Cardiac muscle cell (in vitro differentiated cells and primary cell): ENCODE measurements at places on chromosomes 2 and 18.
A peak's percentile ranks its signal among the peaks of the same experiment; 100 is the strongest.

- DNase-seq, result peak; percentile 95
These were observed 756 bp upstream of the OST4 start for GRCh38 chr2:27071990-27072830.

DNA sequence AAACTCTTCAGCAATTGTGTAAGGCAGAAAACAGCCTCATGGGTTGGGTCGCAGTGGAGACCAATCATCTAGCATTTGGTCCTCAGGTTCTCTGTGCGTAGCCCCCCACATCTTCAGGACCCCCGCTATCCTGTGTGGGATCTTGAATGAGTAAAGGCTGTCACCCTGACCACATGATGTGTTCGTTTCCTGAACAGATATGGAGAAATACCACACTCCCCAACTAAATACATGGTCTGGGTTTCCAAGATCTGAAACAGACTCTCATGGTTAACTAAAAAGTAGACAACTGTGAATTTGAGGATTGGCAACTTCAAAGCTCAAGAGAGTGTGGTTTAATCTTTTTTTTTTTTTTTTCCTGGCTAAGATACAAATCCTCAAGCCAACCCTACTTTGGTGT is 23.2 kb downstream of the DOCK10 start:
- no peak for DNase-seq

- peak; percentile 2 for DNase-seq
These were observed 26.5 kb downstream of the MDH1 start for GRCh38 chr2:63614983-63615945.

- no peak for DNase-seq
These were observed 28.5 kb upstream of the PGAP1 start for GRCh38 chr2:196955036-196955435.

DNA sequence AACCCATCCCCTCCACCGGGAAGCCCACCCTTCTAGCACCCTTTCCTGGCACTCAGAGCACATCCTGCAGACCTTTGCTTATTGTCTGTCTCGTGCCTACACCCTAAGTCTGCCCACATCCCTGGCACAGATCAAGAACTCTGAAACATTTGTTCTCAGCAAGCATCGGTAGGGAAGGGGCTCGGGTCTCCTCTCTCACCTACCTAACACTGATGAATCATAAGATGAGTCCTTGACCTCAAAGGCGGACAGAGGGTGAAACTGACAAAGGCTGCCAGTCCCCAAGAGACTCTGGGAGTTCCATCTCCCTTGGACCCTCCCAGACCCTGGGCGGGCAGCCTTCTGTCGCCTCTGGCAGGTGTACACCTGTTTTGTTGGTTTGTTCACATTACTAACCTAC is 9.3 kb downstream of the MAL start:
- no peak for DNase-seq

GRCh38 chr2:62431512-62431911 is 74.5 kb downstream of the TMEM17 start:
- no peak for DNase-seq

GRCh38 chr2:204849892-204850291 is 304.6 kb downstream of the PARD3B start:
- no peak for DNase-seq

DNA sequence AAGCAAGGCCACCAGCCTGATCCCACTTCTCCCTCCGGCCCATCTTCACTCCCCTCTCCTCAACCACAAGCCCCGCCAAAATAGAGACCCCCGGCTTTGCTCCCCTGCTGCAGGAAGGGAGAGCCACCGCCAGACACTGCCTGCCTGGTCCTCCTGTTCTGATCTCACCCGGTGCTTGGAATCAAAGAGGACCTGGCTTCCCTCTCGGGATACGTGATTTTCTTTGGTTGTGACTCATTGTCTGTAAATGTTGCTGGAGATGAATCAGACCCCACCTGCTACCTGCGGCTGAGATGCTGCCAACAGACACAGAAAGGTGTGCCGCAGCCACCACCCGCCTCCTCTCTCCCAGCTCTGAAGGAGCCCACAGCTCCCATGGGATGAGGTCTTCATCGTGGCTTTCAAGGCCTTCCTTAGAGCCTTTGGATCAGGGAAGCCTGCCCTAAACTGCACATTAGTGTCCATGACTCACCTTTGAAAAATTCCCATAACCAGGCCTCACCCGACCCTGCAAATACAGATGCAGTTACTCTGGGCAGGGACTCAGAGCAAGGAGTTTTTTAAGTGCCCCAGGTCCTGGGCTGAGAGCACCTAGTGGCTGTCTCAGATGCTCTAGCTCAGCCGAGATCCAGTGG is 79.4 kb upstream of the ZNF532 start:
- DNase-seq, result peak; percentile 75

DNA sequence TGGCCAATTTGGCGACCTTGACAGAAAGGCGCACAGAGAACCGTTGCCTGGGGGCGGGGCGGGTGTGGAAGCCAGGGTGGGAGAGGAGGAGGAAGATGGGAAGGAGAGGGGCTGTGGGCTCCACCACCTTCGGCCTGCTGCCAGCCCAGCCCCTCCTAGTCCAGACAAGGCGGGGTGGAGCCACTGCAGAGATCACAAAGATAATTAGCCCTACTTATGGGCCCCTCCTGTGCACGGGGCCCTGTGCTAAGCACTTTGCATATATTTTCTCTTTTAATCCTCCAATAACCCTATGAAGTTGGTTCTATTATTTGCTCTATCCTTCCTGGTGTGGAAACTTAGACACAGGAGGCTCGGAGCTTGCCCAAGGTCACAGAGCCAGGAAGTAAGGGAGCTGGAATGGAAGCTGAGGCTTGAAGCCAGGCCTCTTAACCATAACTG is 13.7 kb upstream of the ECEL1 start:
- no peak for DNase-seq

GRCh38 chr2:28613186-28613585 is 117.3 kb downstream of the PLB1 start:
- DNase-seq, result no peak

DNA sequence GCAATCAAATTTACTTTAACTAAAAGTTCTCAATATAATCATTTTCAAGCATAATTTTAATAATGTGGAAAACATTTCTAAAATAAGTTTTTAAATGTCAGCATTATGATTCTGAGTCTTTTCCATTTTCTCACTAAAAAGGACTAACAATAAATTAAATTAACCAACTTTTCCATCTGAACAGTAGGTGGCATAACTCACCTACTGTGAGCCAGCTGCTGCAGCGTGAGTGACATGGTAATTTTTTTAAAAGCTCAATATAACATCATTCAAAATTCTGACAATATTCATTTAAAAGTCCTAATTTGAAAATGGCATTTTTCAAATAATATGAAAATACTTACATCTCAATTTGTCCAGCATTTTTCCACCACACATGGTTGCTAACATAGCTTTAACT is 66.5 kb downstream of the DTNB start:
- peak; percentile 10 for DNase-seq

GRCh38 chr2:63763391-63763941 is 78.2 kb upstream of the UGP2 start:
- DNase-seq, result peak; percentile 15

DNA sequence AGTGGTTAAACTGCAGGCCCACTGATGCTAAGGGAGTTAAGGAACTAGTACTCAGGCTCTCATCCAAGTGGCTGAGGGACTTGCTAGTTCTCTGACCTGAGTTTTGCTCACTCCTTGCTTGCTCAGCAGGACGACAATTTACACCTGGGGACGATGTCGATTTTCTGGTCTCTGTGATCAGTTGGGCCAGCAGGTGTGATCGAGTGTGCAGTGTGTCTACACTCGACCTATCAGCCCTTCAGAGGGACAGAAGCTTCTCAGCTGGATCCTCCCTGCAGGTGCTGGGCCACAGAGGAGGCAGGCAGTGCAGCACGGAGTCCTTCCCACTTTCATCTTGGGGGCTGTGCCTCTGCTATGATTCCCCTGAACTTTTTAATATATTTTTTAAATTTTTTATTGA is 71.5 kb downstream of the KCNS3 start:
- no peak for DNase-seq

GRCh38 chr2:236772220-236772837 is 202.7 kb downstream of the ACKR3 start:
- no peak for DNase-seq

- no peak for DNase-seq
These were observed 1.4 kb upstream of the ATP8B1 start for GRCh38 chr18:57804557-57804956.

DNA sequence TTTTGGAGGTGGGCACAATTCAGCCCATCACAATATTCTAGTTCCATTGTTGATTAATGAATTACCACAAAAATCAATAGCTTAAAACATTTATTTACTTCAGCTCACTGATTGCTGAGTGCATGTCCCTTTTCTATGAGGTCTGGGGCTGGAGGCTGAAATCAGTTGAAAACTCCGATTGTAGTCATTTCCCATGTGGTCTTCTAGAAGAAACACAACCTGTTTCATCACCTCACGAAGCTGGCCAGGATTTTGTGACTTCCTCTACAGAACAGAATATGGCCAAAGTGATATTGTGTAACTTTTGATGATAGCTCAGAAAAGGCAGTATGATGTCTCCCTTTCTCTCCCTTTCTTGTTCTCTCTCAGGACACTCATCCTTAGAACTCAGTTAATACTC is 44.1 kb upstream of the CYRIA start:
- no peak for DNase-seq

GRCh38 chr18:77366067-77366719 is 116.5 kb downstream of the GALR1 start:
- no peak for DNase-seq

GRCh38 chr2:216776066-216776850 is 80.9 kb upstream of the IGFBP5 start:
- DNase-seq, result no peak

- DNase-seq, result no peak
These were observed 108.1 kb downstream of the AQP4 start for GRCh38 chr18:26757263-26758019.

DNA sequence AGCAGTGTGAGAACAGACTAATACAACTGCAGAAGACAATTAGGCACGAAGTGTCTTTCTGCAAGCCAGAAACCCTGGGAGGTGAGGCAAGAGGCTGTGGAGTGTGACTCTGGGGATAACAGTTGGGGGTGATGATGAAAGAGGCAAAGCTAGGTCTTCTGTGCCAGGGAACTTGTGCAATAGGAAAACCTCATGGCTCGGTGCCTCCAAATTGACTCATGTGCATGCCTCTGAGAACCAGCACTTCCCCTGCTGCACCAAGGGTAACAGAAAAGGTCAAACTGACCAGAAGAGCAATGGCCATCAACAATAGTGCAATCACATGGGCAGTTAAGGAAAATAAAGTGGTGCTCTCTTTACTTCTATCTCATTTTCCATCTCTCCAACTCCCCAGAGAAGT is 136.4 kb downstream of the SCG2 start:
- peak; percentile 99 for DNase-seq

DNA sequence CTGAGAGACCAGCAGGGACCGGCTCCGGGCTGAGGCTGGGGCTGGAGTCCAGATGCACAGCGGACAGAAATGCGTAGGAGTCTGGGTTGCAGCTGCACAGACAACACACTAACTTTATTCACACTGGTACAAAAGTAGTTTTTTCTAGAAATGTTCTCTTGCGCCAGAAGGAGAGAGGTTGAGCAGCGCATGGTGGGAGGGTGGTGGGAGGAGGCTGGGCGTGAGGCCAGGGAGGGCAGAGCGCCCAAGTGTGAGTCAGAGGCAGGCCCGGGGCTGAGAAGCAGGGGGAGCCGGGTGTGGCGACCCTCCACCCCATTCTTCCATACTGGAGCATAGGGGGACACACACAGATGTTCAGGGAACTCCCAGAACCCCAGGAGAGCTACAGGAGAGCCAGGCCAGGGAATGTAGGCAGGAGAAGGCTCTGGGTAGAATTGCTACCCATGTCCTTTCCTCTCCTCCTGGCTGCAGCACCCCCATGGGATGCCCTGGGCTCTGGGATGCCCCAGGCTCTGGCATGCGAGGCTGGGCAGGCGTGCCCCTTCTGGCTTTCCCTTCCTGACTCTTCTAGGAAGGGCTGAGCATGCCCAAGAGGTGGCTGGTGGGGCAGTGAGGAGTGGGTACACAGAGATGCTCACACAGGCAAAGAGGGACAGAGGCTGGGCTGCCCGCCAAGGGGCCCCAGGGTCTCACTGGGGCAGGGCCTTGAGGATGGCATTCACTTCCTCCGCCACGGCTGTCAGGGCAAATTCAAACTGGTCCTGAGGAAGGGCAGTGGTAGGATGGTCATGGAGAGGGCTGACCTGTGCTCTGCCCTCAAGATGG is 10.6 kb downstream of the DNAJB2 start:
- no peak for DNase-seq

DNA sequence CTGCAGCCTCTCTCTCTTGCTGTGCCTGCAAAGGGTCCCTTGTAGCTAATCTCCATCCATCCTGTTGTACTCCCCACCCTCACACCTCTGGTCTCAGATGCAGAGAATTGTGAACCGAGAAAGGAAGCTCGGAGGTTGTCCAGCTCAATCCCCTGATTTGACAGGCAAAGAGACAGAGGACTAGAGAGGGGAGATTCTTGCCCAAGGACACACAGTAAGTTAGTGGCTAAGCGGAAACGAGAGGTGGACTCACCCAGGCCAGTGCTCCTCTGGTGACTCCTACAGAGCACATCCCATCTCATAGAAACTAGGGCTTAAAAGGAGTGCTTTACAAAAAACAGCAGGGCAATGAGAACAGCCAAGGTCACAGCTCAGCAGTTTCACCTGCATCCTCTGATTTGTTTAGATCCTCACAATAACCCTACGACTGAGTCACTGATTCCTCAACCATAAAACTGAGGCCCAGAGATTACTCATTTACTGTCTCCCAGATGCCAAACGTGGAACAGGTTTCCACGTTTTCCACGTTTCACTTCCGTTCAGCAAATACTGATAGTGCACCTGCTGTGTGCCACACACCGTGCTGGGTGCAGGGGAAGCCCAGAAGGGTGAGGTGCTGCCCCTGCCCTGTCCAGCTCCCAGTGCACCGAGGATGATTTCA is 22.1 kb downstream of the EHD3 start:
- DNase-seq, result no peak

DNA sequence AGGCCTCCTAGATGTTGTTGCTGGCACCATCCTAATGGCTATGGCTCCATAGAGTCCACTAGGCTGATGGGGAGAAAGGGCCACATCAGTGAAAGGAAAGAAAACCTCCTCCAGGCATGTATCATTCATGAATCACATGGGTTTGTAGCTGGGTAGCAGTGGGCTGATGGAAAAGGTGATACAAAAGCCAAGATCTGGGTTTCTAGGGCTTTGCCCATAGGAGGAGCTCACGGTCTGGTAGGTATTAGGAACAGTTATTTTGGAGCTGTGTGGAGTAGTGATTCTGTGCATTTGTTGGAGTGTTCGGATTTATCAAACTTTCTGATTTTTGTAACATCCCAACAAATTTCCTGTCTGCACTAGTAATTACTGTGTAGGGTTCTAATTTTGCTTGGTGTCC is 259.2 kb downstream of the SLC4A3 start:
- peak; percentile 1 for DNase-seq

GRCh38 chr2:177398290-177398683 is 5.7 kb downstream of the AGPS start:
- peak; percentile 30 for DNase-seq

- DNase-seq, result no peak
These were observed 332.9 kb downstream of the EIPR1 start for GRCh38 chr2:3044587-3045317.

DNA sequence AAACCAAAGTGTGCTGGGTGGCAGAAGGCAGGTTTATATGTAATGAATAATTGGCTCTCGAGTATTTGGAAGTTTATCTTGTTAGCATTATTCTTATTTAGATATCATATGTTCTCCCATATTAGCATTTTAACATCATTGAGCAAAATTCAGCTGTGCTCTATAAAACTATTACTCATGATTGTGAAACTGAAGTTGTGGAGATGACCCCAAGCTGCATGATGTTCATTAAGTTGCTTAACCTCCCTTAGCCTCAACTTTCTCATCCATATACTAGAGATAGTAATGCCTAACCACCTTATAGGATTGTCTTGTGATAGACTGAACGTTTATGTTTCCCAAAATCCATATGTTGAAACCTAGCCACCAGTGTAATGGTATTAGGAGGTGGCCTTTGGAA is 346.3 kb downstream of the SATB2 start:
- no peak for DNase-seq
